ENCODE measurements at places on chromosomes 12 and 14.

DNA sequence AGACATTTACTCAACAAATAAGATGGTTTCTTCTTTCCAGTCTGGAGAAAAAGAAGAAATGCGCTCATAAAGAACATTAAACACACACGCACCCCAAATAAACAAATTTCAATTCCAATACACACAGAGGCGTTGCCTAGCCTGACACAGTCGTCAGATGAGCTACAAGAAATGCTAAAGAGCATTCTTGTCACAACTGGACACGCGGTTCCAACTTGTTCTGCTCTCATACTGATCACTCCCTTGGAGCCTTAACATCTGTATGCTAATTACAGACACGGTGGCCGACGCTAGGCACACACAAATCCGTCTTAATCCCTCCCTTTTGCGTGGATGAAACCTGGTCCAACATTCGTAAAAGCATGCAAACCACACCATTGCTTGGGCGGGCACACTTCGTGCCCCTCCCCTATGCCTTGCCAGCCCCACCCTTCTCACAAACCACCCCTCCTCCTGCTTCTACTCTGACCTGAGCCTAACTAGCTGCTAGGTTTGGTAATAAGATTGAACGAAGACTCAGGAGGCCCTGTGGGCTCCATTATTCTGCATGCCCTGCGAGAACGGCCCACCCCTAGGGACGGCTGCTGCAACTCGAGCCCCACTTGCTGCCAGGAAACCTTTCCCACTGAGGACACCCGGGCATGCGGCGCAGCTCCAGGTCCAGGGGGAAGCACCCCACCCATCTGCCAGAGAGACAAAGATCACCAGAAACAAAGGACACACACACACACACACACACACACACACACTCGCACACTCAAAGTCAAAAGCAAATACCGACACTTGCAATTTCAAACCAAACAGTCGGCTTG, 1.2 kb downstream of the KCNK10 start:
- no peak for DNase-seq

DNA sequence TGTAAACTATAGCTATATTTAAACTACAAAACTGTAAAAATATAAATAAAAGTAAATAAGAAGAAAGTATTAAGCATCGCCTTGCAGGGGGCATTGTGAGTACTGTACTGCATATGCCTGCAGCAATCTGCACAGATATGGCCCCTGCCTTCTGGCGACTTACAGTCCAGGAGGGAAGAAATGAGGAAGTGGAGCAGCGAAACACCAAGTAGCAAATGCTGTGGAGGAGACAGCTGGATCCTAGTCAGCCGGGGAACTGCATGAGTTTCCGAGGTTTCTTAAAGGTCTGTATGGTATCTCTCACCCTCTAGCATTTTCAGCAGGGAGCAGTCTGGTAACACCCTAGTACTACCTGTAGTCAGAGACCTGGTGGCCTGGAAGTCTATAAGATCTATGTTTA, 256.9 kb downstream of the CACNA1C start:
- DNase-seq: no peak

GRCh38 chr12:10771132-10771733, 31.2 kb downstream of the TAS2R7 start:
- DNase-seq: peak; percentile 38

- DNase-seq: no peak
Measured at GRCh38 chr12:127081058-127081457, 1185.9 kb upstream of the TMEM132C start.

DNA sequence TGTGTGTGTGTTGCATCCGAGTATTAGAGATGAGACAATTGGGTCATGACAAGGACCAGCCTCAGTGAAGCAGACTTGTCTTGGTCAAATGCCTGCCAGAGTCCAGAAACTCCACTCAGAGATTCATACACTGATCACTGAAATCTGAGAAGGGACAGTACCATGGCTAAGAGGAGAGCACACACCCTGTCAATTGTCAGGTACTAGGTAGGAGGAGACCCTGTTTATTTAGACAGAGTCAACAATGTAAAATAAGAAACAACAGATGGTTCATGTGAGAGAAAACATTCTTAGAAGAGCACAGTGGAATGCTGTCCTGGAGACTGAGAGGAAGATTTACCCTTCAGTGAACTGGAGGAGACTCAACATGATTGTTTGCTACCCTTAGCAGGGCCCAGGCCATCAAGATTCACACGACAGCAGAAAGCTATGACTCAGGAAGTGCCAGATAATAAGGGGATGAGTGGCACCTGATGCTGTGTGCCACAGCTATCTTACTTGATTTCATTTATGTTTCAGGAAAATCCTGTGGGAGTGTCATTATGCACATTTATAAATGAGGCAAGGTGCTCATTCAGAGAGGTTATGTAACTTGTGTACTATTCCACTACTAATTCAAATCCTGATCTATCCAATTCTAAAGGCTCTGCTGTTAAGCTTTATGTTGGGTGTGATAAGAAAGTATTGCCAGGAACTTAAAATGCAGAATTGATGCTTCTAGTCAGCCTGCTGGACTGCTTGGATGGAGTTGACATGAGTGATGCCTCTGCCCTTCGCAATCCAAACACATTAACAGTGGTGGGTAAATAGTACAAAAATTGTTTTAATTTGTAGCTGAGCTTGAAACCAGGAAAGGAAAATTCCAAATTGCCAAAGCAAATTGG, 136.6 kb upstream of the NEDD1 start:
- DNase-seq: peak; percentile 73

DNA sequence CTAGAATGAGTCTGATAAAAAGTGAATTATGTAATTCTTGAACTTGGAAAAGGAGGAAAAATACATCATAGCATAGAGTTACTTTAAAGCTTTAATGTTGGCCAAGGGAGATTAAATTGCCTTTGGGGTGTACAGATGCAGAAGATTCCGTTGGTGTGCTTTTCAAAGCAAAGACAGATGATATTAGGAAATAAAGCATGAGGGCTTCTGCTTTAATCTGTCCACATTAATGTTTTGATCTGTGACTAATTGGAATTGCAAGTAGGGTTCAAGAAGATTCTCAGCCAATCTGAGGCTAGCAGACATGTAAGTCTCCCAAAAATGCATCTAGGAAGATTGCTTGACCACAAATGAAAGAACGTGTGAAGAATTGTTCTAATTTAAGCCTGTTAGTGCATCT, 35.2 kb downstream of the LGR5 start:
- no peak for DNase-seq

GRCh38 chr14:46279327-46279726, 372.3 kb downstream of the RPL10L start:
- no peak for DNase-seq
